Dermis microvascular lymphatic vessel endothelial cell (primary cell): ENCODE measurements at places on chromosomes 2 and 18. TPM values are rescaled to one million over a fixed set of nuclear protein-coding genes. Genes with fewer than 3 reads are reported as not detected.

- no peak for DNase-seq
Measured at GRCh38 chr2:239142296-239142695, 258.5 kb downstream of the HDAC4 start.

- peak; percentile 68 for DNase-seq
Measured at GRCh38 chr2:61255580-61256437, 93.8 kb downstream of the C2orf74 start.

DNA sequence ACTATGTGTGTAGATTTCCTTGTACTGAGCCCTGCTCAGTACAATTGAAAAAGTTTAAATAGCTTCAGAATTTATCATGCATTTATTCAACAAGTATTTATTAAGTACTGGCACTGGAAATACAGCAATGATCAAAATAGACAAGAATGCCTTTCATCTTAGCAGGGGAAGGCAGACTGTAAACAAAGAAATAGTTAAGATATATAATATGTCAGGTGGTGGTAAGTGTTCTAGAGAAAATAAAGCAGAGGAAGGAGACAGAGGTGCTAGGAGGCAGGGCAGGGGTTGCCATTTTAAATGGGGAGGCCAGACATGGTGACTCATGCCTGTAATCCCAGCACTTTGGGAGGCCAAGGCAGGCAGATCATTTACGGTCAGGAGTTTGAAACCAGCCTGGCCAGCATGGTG, 13.6 kb upstream of the LIPG start:
- no peak for DNase-seq

GRCh38 chr2:36337354-36337753, 18.2 kb upstream of the CRIM1 start:
- DNase-seq: no peak

DNA sequence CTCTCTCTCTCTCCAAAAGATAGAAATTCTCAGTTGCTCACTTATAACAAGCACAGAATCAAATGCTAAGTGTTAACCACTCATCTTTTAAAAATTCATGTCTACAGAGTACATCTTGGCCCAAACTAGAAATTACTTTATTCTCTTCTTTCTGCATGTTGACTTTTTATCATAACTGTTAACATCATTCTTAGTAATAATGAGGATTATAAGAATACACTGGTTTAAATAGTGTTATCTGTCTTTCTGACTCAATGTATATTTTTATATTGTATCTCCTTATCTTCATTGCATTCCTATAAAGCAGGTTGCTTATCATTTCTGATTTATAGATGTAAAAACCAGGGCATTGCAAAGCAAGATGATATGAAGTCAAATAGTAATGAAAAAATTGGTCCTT, 17.8 kb upstream of the KLF7 start:
- DNase-seq: no peak

DNA sequence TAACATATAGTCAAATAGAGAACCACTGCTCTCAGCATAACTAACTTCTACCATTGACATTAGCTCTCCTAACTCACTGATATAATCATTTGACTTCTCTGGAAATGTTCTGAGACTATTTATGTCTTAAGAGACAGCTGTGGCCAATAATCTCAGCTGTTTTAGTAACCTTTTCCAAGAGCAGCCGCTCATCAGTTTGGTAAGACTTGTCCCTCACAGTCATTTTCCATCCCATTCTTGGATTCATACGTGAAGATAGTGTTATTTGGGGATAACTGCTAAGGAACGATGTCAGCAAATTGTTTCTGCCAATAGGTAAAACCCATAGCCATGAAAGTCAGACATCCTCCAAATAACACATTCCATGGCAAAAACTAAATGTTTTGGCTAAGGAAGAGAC, 127.8 kb downstream of the LNPK start:
- no peak for DNase-seq

DNA sequence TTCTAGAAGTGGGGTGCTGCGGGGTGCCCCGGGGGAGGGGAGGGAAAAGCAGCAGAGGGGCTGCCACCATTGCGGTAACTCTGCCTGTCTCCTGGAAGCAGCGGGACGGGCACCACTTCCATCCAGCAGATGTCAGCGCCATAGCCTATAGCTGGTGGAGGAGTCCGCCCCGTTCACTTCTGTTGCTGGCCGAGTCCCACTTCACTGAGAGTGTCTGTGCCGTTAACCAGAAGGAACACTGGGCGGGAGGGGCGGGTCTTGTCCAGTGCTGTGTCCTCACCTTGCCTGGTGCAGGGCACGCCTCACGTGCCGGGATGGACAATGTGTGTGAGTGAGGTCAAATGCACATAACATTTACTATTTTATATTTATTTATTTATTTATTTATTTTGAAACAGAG, 19.3 kb upstream of the ODC1 start:
- no peak for DNase-seq

- no peak for DNase-seq
Measured at GRCh38 chr2:124953921-124954320, 928.8 kb downstream of the CNTNAP5 start.

DNA sequence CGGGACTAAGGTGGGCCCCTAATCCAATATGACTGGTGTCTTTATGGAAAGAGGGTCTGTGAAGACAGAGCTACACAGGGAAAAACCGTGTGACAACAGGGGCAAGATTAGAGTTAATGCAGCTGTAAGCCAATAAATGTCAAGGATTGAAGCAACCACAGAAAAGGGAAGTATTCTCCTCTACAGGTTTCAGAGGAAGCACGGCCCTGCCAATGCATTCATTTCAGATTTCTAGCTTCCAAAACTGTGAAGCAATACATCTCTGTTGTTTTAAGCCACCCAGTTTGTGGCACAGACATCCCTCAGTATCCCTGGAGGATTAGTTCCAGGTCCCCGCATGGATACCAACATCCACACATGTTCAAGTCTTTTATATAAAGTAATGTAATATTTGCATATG, 48.8 kb downstream of the SPP2 start:
- DNase-seq: no peak

GRCh38 chr2:40716879-40717278, 265.0 kb upstream of the SLC8A1 start:
- DNase-seq: no peak

- DNase-seq: no peak
Measured at GRCh38 chr18:31950583-31950982, 7.7 kb upstream of the TRAPPC8 start.

- no peak for DNase-seq
Measured at GRCh38 chr18:48800876-48801727, 149.7 kb downstream of the SMAD7 start.

- DNase-seq: peak; percentile 48
Measured at GRCh38 chr18:11147962-11148679, 1.2 kb downstream of the PIEZO2 start.

- peak; percentile 64 for DNase-seq
Measured at GRCh38 chr2:18749912-18750526, 160.7 kb upstream of the NT5C1B start.

- DNase-seq: no peak
Measured at GRCh38 chr2:177568893-177569292, 176.3 kb downstream of the AGPS start.

GRCh38 chr2:106830191-106830590, 55.8 kb downstream of the ST6GAL2 start:
- DNase-seq: no peak

DNA sequence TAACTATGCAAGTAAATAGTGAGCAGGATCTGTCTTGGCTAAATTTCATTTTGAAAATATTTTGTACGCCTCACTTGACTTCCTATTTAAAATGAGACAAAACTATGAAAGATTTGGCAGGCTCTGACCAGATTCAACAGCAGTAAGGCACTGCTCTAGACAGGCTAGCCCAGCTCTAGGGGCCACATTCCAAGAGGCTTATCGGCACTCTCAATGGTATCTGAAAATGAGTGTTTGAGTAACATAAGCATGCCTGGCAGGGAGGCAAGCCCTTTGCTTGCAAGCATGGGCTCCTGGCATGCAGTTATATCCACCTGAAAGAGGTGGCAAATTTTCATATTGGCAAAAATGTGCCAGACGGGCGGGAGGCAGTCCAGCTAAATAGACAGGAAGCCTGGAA, 10.5 kb downstream of the CAPN13 start:
- DNase-seq: no peak

- DNase-seq: no peak
Measured at GRCh38 chr2:19868224-19868623, 33.6 kb downstream of the TTC32 start.

GRCh38 chr2:120874888-120875275, 139.2 kb downstream of the GLI2 start:
- DNase-seq: no peak

- no peak for DNase-seq
Measured at GRCh38 chr2:24652265-24653182, 140.7 kb downstream of the PTRHD1 start.

DNA sequence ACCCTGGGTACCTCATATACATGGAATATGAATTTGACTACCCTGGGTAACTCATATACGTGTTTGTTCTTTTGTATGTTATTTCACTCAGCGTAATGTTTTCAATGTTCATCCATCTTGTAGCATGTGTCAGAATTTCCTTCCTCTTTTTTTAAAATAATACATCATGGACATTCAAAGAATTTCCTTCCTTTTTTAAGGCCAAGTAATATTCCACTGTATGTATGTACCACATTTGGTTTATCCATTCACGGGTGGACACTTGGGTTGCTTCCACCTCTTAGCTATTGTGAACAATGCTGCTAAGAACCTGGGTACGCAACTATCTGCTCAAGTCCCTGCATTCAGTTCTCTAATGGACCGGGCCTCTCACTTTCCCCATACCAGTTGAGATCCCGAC, 40.3 kb downstream of the FAM178B start:
- DNase-seq: no peak

- no peak for DNase-seq
Measured at GRCh38 chr2:163347982-163348856, 387.6 kb downstream of the FIGN start.

DNA sequence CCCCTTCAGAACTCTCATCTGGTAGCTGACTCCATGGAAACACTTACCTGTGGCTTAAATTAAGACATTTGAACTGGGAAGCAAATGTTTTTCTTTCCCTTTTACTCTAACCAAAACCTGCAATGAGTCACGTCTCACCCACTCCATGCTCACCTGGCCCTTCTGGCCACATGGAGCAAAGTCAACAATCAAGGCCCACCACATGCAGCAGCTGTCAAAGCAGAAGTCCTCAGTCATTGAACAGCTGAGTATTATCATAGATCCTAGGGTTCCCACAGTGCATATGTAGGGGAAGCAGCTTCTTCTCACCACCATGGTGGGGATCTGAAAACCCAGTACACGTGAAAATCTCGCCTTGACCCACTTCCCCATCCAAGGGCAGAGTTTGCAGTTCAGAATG, 12.3 kb upstream of the MEP1B start:
- DNase-seq: no peak

GRCh38 chr2:217857624-217858506, 144.9 kb downstream of the TNS1 start:
- no peak for DNase-seq

- DNase-seq: no peak
Measured at GRCh38 chr2:178819147-178819875, 12.1 kb upstream of the TTN start.

DNA sequence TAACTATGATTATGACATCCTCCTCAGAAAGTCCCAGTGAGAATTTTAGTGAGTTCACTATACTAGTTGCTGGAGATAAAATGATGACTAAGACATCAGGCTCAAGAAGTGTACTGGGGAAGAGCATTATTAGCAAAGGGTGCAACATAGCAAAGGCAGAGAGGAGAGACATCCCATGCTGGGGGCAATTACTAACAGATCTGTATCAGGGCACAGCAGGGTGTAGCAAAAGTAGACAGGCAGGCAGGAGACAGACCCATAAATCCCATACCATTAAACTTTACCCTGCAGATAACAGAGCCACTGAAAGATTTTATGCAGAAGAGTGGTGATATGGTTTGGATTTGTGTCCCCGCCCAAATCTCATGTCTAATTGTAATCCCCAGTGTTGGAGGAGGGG, 161.7 kb downstream of the SP3 start:
- no peak for DNase-seq

- no peak for DNase-seq
Measured at GRCh38 chr2:202541137-202541536, 93.6 kb upstream of the FAM117B start.

DNA sequence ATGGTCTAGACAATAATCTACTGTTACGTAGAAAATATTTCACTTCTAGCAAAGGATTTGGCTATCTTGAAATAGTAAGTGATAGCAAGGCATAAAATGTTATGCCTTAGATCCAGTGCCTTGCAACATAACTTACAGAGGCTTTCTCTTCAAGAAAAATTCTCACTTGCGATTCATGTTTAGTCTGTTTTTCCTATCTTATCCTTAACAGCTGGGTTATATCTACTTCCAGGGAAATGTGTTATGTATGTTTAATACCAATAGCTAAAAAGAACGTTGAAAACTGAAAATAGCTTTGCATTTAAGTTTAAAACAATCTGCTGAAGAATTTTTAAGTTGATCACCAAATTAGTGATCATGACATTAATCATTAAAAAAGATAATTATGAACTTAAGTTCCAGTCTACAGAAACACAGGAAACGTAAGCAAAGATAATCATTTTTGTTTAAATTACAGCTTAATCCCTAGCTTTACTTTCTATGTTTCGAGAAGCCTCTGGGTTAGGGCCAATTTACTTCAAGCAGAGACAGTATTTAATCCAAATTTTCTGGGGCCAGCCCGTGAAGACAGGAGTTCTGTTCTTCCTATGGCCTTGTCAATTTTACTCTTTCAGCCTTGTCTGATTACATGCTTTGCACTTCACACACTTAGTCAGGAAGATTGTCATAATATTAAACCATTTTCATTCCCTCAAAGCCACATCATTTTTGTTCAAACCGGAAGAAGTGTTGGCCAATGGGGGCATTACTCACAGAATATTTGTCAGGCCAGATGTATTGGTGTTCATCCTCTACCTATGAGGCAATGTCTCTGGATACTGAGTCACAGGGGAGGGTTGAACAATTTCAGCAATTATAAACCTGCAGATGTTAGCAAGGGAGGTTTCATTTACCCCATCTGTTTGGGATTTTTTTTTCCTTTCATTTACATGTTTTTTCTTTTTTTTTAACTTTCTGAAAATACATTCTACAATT, 1132.9 kb upstream of the ZEB2 start:
- no peak for DNase-seq

GRCh38 chr2:204909791-204910190, 364.5 kb downstream of the PARD3B start:
- DNase-seq: no peak

MBD2 gene
- 21.2 and 22.6 TPM in 2 replicates for total RNA-seq

AGXT gene
- not detected in 2 replicates for total RNA-seq

DAW1 gene
- total RNA-seq: not detected in 2 replicates

SPHKAP gene
- not detected in 2 replicates for total RNA-seq

AOX1 gene
- 0.76 and 5.4 TPM in 2 replicates for total RNA-seq

CD226 gene
- 0.76 and 1.5 TPM in 2 replicates for total RNA-seq

CMPK2 gene
- total RNA-seq: 0.64 and 0.89 TPM in 2 replicates

AKAIN1 gene
- total RNA-seq: not detected in 2 replicates

LRATD1 gene
- total RNA-seq: 3.6 and 7.2 TPM in 2 replicates

MYO1B gene
- total RNA-seq: 70.4 and 96.8 TPM in 2 replicates

IL37 gene
- total RNA-seq: not detected in 2 replicates

WDR75 gene
- 43.0 and 45.3 TPM in 2 replicates for total RNA-seq

NAT8 gene
- total RNA-seq: not detected in 2 replicates

IL36G gene
- not detected in 2 replicates for total RNA-seq

TNFAIP6 gene
- total RNA-seq: not detected in 2 replicates

SCN7A gene
- total RNA-seq: not detected in 2 replicates

MPPE1 gene
- 11.6 and 15.0 TPM in 2 replicates for total RNA-seq

POTEI gene
- 0.25 and 0.26 TPM in 2 replicates for total RNA-seq
